ENCODE measurements at places on chromosomes 13 and 19.

GRCh38 chr19:38664503-38665211, 17.2 kb downstream of the ACTN4 start:
- DNase-seq: no peak

DNA sequence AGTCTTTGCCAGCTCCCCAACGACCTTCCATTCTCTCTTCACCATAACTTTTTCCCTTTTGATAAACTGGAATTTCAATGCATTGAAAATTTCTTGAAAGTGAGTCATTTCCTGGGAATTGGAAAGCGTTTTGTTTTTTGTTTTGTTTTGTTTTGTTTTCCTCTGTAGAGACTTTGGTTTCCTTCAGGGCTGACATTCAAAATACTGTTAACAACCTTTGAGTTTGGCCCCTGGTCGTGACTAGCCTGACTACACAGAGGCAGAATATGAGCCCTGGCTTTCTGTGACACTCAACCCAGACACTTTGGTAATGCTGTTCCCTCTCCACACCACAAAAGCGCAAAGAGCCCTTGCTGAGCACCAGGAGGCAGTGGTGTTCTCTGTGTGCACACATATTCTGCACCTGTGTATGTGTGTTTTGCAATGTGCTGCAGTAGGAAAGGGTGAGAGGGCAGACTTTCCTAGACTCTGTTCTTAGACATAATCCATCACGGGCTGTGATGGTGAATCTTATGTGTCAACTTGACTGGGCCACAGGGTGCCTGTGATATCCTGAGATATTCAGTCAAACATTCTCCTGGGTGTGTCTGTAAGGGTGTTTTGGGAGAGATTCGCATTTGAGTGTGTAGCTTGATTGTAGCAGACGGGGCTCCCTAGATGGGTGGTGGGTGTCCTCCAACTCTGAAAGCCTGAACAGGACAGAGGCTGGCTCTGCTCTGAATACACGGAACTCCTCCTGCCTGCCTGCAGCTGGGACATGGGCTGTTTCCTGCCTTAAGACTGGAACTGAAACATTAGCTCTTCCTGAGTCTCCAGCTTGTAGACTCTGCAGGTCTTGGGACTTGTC, 29.5 kb upstream of the ANKRD10 start:
- no peak for DNase-seq

- no peak for DNase-seq
Observed at GRCh38 chr19:17540174-17540573, 15.3 kb upstream of the COLGALT1 start.

DNA sequence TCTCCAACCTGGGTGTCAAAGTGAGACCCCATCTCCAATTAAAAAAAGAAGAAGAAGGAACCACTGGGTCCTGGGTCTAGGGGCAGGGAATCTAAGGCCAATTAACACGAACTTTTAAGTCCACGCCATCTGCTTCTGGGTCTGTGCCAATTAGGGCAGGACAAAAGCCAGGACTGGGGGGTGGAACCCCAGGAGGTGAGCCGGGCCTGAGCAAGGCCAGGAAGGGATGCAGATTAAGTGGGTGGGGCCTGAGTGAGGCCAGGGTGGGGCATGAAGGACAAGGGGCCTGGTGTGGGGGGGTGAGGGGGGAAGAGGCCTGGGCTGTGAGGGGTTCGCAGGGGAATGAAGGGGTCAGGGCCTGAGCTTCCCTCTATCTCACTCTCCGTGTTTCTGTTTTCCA, 26.3 kb upstream of the ZNF83 start:
- DNase-seq: no peak

DNA sequence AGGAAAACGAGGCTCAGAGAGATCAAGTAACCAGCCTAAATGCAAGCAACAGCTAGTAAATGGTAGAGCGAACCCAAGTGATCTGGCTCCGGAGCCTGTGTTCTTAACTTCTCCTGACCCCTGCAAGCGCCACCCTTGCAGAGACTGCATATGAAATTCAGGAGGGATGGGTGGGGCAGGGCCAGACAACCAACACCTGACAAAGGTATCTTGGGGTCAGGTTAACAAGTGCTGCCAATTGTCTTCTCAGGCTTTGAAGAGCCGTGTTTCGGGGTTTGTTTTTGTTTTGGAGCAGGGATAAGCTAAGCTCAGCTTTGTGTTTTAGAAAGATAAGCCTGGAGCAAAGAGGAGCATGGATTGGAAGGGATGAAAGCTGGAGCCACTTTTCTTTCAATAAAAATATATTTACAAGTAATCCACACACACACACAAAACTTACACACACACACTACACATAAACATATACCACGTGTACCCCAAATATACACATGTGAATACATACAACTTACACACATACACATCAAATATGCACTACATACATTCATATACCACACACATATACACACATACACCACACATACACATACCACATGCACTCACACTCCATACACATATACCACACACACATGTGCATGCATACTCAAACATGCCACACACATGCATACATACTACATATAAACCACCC, 722.0 kb downstream of the DIAPH3 start:
- no peak for DNase-seq

- DNase-seq: no peak
Observed at GRCh38 chr13:30481241-30481760, 15.6 kb upstream of the HMGB1 start.

- DNase-seq: no peak
Observed at GRCh38 chr13:28326056-28326455, 168.9 kb downstream of the FLT1 start.

GRCh38 chr13:45238945-45239795, 38.3 kb upstream of the KCTD4 start:
- no peak for DNase-seq

DNA sequence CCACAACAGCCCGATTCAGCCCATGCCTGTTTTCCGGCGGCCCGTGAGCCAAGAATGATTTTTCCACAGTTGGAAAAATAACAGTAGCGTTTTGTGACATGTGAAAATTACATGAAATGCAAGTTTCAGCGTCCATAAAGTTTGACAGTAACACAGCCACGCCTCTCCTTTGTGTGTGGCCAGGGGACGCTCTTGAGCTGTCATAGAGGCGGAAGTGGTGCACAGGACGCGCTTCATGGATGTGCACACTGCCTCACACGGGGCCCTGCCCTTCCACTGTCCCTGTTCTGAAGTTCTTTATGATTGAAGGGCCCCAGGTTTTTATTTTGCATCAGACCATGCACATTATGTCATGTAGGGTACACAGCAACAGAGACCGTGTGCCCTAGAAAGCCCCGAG, 12.4 kb upstream of the ELAVL1 start:
- DNase-seq: peak; percentile 7

DNA sequence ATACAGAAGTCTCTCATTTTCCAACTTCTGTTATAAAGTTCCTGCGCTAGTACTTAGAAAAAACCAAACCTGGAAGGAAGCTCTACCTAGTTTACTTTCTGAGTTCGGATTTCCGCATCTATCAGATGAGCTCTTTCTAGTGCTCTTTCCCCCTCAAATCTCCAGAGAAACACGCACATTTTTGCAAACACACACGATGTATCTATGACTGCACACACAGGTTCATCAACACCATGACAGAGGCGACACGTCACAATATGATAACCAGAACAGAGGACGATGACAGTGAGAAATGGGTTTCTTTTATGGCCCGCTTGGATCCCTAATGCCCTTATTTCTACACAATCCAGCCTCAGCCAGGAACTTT, 629 bp upstream of the LRRC63 start:
- peak; percentile 16 for DNase-seq

- DNase-seq: no peak
Observed at GRCh38 chr13:36450534-36450933, 18.2 kb downstream of the CCNA1 start.

GRCh38 chr13:73674570-73674969, 459.6 kb downstream of the KLF12 start:
- no peak for DNase-seq

- no peak for DNase-seq
Observed at GRCh38 chr13:67318860-67319259, 88.7 kb upstream of the PCDH9 start.

- no peak for DNase-seq
Observed at GRCh38 chr13:30755678-30756077, 20.3 kb downstream of the ALOX5AP start.

GRCh38 chr19:39677961-39678889, 22.5 kb downstream of the LGALS16 start:
- DNase-seq: no peak

GRCh38 chr13:106372199-106373155, 163.0 kb downstream of the EFNB2 start:
- DNase-seq: no peak

DNA sequence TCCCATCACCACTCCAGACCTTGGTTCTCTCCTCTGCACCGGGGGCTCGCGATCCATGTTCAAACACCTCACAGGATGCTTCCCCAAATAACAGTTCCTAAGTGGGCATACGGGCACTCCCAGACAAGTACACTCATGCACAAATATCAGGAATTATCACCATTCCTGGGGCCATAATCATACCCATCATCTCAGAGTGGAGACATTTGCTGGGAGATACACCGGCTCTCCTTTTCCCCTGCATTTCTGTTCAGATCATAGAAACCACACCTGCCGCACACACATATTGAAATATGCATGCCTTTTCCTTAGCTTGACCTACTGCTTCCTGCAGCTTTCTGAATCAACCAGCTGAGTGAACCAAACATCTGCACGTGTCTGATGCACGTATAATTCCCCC, 33.9 kb upstream of the MBNL2 start:
- DNase-seq: no peak

DNA sequence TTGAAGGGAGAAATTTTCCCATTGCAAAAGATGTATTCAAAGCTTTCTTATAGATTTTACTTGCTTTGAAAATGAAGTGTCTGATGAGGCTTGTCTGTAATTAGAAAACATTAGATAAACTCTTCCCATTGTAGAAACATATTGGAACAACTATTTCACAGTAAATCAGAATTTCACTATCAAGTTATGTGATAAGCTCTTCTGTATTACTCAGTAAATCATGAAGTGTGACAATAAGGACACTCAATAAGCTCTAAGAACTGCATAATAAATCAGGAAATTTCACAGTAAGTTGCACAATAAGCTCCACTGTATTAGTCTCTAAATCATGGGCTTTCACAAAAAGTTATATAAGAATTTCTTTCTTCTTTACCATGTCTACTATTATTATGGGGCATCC, 1546.6 kb downstream of the SLITRK5 start:
- no peak for DNase-seq

- no peak for DNase-seq
Observed at GRCh38 chr13:46489586-46490023, 63.4 kb upstream of the LRCH1 start.

DNA sequence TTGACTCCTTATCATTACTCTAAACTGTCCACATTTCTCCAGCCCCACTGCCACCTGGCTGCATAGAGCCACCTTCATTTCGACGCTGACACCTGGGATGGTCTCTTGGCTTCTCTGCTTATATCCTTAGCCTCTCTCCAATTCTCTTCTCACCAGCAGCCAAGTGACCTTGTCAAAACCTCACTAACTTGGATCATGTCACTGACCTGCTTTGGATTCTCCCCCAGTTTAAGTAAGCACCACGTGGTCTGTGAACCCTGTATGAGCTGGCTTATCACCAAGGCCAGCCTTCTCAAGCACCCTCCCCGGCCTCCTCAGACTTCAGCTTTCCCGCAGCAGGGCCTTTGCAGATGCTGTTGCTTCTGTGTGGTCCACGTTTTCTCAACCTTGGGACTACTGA, 12.3 kb upstream of the GGACT start:
- DNase-seq: no peak

DNA sequence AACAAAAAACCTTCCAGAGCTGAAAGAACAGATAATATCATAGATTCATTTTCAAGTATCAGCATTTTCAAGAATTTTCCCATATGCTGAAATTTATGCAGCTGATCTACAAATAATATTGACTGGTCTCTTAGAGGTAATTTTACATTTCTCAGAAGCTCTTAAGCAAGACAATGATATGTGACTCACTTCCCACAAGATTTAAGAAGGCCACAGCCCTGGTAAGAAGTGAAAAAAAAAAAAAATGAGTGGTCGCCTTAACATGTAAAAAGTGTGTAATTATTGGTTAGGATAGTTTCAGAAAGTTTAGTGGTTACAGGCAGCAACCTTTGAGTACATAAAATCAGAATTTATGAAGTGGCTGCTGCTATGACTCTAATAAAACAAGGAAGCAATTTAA, 54.5 kb downstream of the NUFIP1 start:
- no peak for DNase-seq

GRCh38 chr13:42597505-42597904, 23.6 kb downstream of the TNFSF11 start:
- no peak for DNase-seq

- no peak for DNase-seq
Observed at GRCh38 chr13:29805994-29806979, 44.1 kb downstream of the UBL3 start.

DNA sequence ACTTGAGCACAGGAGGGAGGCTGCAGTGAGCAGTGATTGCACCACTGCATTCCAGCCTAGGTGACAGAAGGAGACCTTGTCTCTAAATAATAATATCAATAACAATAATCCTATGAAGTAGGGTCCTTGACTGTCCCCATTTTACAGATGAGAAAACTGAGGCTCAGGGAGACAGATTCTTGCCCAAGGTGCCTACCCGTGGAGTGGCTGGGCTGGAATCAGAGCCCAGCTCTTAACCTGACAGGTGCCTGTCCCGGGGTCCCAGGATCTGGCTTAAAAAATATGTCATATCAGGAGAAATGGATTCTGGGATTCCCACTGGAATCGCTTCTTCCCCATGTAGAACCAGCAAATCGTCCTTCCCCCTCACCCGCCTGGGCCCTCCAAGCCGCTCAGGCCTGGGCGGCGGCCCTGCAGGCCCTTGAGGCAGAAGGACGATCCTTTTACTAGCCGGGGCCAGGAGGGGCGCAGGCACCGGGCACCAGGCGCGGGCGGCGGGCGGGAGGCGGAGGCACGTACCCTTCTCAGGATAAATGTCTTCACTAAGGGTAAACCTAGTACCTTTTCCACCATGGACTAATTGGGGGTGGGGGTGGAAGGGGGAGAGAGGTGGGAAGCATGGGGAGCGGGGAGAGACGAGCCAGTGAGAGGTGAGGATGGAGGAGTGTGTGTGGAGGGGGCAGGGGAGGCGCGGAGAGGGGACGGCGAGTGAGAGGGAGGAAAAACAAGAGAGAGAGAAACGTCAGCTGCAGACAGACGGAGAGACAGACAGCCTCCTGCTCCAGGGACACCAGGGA, 60.6 kb downstream of the COLGALT1 start:
- no peak for DNase-seq

DNA sequence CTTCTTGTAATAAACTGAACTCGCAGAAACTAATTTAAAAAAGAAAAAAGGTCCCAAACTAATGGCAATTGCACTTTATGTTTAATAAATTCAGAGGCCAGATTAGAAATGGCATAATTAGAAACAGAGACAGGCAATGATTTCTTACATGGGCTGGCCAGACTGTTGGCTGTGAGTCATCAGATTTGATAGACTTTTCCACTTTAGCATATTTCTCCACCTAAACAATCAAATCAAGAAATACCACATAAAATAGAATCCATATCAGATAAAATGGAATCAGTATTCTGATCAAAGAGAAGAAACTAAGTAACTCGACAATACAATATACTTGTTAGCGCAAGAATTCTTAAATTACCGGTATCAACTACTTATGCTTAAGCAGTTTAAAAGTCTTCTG, 29.0 kb downstream of the EXOSC8 start:
- no peak for DNase-seq
